ENCODE measurements at places on chromosomes 1 and 21.

GRCh38 chr1:38685388-38685787 is 174.2 kb downstream of the RRAGC start:
- no peak for DNase-seq

DNA sequence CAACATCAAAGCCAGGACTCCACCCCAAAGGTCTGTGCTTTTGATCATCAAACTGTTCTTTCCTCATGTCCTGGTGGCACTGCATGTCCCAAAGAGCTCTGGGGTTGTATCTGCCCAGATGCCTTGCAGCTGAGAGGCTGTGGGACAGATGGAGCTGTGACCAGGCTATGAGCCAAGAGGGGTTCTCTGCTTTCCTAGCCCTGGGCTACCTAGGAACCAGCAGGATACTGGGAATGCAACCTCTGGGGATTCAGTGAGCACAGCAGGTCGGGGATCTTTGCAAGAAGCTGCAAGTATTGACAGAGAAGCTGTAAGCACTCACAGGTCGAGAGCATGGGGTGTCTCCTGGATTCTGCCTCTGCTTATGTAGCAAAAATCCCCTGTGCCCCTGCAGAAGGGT is 186.6 kb downstream of the GRIK3 start:
- DNase-seq = no peak

DNA sequence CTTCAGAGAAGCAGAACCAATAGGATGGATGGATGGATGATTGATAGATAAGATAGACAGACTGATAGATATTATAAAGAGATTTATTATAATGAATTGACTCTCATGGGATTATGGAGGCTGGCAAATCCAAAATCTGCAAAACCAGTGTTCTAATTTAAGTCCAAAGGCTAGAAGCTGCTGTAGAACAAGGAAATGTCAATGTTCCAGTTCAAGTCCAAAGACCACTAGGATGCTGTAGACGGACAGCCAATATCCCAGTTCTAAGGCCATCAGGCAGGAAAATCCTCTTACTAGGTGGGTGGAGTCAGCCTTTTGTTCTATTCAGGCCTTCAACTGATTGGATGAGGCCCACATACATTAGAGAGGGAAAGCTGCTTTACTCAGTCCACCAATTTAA is 4.1 kb upstream of the SLC44A3 start:
- no peak for DNase-seq

- DNase-seq = no peak
Observed at GRCh38 chr1:42290130-42290529, 44.9 kb downstream of the FOXJ3 start.

DNA sequence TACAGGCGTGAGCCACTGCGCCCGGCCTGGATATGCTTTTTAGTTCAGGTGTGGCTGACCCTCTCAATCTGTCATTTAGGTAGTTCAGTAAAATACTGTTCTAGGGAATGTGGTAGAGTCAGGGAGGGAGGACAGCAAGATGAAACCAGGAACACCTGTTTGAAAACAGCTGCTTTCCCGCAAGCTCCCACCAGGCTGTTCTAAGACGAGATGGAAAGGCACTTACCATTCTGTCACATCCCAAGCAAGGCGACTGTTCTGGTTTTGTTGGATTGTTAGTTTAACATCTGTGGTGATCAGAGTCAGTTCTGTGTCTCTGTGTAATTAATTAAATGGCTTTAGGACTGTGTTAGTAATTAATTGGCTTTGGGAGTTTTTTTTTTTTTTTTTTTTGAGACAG is 2.9 kb downstream of the CHAF1B start:
- no peak for DNase-seq

DNA sequence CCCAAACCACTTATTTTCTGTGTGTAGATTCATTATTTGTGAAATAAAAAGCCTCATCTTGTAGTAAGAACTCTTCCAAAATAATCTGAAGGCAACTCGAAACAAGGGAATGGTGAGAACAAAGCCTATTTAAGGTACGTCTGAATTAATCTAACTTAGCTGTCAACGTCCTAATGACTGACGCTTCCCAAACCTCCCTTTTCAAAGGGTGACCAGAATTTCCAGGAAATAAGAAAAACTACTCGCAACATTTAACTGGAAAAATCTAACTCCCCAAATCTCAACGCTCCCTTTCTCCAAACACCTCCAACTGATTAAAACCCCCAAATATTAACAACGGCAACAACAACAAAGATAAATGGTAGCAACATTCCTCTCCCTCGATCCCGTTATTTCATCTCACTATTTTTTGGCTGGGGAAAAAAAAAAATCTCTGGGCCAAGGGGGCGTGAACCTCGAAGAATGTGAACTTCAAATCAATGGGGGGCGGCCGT is 693 bp downstream of the SRSF10 start:
- no peak for DNase-seq

DNA sequence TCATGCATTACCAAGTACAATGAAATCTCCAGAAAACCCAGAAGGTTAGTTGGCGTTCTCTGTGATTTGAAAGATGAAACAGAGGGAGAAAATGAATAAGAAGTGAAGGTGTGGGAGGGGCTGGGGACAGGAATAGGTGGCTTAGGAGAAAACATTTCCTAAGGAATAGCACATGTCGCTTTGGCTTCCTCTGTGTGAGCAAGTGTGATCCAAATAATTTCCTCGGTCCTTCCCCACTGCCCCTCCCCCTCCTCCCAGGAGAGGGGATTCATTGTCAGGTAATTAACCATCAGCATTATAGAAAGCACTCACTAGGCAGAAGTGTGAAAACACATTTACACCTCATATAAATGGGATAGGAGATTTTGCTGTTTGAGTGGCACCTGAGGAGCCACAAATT is 105.5 kb downstream of the NUF2 start:
- DNase-seq = no peak

DNA sequence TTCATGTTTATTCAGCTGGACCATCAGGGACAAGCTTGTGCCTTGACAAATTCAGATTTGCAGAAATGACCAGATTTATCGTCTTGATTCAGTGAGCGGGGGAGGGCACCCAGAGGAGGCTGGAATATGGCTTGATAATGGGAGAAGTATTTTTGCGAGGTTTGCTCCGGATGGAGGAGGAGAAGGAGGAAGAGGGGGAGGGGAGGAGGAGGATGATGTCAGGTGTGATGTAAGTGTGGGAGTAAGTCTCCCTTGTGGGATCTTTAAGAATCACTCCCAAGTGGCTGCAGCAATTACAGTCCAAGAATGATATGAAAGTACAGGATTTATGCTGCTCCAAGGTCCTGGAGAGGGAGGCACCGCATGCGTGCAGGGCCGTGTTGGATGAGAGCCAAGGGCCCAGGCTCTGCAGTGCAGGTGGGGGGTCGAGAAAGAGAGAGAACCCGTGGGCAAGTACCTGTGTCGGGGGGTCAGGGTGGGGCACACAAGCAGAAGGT is 5.6 kb upstream of the ZNF496 start:
- DNase-seq = no peak

DNA sequence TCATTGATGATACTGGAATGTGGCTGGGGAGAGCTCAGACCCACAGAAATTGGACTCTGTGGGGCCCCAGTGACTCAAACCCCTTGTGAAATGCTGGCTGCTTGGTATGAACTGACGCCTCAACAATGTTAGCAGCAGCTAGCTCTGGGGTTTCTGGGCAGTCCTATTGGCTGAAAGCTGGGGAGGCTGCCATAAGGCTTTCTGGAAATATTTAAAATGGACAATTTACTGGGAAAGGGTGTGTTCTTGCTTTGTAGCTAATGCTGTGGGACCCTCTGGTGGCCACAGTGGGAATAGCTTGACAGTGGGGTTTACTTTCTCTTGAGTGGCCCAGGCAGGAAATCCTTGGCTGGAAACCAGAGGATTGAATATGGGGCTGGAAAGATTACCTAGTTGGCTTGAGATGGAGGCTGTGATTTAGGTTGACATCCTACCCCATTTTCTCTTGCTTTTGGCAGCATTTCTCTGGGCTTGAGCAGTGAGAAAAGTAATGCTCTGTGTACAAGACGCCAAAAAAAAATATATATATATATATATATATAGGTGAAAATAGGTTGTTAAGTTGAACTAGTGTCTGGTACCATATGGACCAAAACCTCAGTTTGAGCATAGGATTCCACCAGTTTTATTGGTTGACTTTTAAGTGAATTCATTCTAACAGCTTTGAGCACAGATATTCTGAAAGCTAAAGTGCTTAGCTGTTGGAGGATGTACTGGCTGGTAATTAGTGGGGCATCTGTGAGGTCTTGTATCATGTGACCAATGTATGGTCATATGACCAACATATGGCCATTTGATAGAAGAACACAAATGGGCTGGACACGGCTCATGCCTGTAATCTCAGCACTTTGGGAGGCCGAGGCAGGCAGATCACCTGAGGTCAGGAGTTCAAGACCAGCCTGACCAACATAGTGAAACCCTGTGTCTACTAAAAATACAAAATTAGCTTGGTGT is 8.2 kb upstream of the S100A10 start:
- peak; percentile 37 for DNase-seq

GRCh38 chr1:242211254-242212022 is 212.5 kb upstream of the MAP1LC3C start:
- DNase-seq = no peak

- no peak for DNase-seq
Observed at GRCh38 chr1:33379631-33380354, 51.1 kb downstream of the PHC2 start.

- no peak for DNase-seq
Observed at GRCh38 chr1:234734869-234735268, 124.9 kb upstream of the IRF2BP2 start.

GRCh38 chr1:220149742-220150141 is 55.8 kb downstream of the IARS2 start:
- no peak for DNase-seq

DNA sequence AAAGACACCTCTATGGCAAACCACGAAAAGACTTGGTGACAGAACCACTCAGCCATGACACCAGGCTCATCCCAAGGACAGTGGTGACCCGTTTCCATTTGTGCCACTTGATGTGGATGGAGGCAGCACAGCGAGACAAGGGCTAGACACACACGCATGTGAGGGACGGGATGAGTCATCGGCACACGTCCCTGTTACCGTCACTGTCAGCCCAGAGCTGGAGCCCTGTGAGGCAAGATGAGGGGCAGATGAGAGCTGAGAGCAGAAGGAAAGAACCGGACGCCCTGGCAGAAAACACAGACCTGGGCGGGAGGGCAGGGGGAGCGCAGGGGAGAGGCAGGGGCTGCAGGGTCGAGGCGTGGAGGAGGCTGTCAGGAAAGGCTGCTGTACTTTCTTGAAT is 57.8 kb downstream of the SIK1 start:
- DNase-seq = no peak

- DNase-seq = no peak
Observed at GRCh38 chr21:33674226-33674625, 31.9 kb downstream of the ITSN1 start.

GRCh38 chr1:62800281-62800680 is 16.3 kb downstream of the ATG4C start:
- DNase-seq = no peak

GRCh38 chr21:46633566-46633965 is 1.9 kb upstream of the PRMT2 start:
- DNase-seq = no peak

DNA sequence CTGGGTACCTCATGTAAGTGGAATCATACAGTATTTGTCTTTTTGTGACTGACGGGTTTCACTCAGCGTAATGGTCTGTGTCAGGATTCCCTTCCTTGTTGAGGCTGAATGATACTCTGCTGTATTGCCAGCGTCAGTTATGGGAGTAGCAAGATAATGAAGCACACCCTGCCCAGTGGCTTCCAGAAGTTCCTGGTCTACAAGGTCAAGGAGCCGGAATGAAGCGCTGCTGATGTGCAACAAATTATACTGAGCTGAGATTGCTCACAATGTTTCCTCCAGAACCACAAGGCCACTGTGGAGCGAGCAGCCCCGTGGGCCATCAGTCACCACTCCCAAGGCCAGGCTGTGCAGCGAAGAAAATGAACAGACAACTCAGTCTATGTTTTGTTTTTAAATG is 24.0 kb upstream of the TDRD10 start:
- DNase-seq = no peak

DNA sequence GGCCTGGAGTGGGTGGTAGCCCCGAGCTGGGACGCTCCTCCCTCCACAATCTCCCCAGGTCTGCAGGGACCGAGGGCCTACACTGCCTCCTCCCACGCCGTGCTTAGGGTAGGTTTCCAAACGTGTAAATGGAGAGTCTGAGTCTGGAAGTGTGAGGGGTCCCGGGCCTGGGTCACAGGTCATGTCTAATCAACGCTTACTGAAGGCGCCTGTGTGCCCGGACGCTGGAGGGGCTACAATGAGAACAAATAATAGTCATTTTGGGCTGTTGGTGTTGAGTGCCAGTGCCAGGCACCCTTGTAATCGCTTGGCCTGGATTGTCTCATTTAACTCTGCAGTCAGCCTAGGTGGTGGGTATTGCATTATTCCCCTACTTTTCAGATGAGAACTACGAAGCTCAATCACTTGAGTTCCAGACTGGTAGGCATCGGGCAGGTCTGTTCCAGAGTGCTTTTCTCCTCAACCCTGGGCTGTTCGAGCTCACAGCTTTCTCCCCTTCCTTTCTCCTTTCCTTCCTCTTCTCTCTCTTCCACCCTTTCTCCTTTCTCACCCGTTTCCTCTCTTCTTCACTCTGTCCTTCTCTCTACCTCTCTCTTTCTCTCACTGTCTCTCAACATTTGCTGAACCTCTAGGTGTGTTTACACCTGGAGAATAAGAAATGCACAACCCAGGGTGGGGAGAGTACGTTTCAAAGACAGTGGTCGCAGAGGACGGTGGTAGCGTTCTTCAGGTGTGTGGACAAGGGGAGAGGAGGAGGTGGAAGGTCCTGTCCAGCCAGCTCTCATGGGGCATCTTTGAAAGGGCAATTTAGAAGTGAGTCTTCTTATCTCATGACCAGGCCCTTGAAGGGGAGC is 883 bp downstream of the SLC66A1 start:
- no peak for DNase-seq

- no peak for DNase-seq
Observed at GRCh38 chr1:20693623-20694022, 24.2 kb downstream of the KIF17 start.

GRCh38 chr21:40636026-40636425 is 210.9 kb downstream of the DSCAM start:
- DNase-seq = no peak

DNA sequence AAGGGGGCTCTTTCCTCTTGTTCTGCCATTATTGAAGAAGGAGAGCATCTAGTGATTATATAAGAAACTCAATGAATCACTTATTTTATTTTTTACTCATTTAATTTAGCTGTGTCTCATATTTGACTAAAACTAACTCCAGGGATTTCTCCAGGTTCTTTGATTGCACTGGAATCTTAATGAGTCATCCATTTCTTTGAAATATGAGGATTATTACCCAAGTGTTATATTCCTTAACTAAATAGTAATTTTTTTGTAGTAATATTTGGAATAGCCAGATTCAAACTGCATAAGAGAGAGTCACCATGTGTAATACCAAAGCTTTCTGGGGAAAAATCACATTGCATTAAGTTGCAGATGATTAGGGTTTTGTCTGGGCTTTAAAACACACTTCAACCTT is 59.5 kb downstream of the NTMT2 start:
- no peak for DNase-seq

DNA sequence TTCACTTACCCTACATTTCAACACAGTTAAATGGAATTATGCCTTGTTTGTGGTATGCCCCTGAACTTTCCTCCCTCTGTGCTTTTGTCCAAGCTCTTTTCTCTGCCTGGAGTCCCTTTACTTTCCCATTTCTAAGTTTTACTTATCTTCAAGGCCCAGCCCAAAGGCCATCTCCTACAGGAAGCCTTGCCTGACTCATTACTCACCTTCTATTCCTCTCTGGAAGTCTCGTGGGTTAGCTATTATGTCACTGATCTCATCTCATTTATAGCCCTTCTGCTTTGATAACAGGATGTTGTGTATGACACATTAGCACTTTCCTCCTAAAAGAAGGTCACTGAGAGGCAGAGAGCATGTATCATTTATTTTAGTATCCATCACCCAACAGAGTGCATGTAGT is 78.8 kb upstream of the CD1D start:
- no peak for DNase-seq
